GF-D8 (cell line): ENCODE measurements at places on chromosomes 7 and 10.

DNA sequence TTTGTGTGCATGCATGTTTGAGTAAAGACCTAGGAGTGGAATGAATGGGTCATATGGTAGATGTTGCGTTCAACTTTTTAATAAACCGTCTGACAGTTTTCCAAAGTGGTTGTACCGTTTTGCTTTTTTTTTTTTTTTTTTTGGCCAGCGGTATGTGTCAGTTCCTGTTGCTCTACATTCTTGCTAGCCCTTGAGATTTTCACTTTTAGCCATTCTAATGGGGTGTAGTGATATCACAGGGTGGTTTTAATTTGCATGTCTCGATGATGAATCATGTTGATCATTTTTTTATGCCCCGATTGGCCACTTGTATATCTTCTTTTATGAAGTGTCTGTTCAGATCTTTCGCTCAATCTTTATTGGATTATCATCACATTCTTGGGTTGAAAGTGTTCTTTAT, 320.7 kb downstream of the CAMK1D start:
- DNase-seq: no peak

GRCh38 chr7:127153315-127153714, 99.4 kb downstream of the GRM8 start:
- DNase-seq: no peak

DNA sequence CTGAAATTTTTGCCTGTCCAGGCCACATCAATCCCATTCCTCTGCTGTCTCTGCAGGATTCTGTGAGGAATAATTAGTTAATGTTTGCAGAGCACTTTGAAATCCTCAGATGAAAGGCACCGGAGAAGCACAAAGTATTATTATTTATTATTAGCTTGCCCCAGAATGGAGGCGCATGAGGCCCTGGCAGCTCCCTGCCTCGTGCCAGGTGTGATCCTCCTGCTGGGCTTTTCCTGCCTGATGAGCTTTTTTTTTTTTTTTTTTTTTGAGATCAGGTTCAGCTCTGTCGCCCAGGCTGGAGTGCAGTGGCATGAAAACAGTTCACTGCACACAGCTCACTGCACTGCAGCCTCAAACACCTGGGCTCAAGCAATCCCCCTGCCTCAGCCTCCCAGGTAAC, 65.2 kb downstream of the TCF7L2 start:
- DNase-seq: no peak

GRCh38 chr7:47291461-47292081, 290.3 kb downstream of the TNS3 start:
- no peak for DNase-seq

- no peak for DNase-seq
These were observed 183.7 kb upstream of the SH2B2 start for GRCh38 chr7:102103027-102103372.
